ENCODE measurements at places on chromosomes 2 and 18. TPM values are rescaled to one million over a fixed set of nuclear protein-coding genes. Genes with fewer than 3 reads are reported as not detected.

The IL1F10 gene
- not detected for total RNA-seq

The IHH gene
- total RNA-seq = not detected

The DSC3 gene
- total RNA-seq = under 0.01 TPM

The DYSF gene
- total RNA-seq = 7.6 TPM

The PCBP1 gene
- total RNA-seq = 155 TPM

The TDRD15 gene
- total RNA-seq = not detected

The CCDC138 gene
- total RNA-seq = 2.6 TPM

The SERPINB5 gene
- not detected for total RNA-seq

The CAPN14 gene
- total RNA-seq = not detected

The TMEM163 gene
- total RNA-seq = not detected

The KIF1A gene
- total RNA-seq = not detected

The SERPINB13 gene
- not detected for total RNA-seq

The CEP192 gene
- total RNA-seq = 14.5 TPM

The SERTAD2 gene
- 14.0 TPM for total RNA-seq

The TMEM150A gene
- total RNA-seq = 19.7 TPM

The GAD1 gene
- not detected for total RNA-seq

The CNNM4 gene
- 2.4 TPM for total RNA-seq

The GNAL gene
- 1.5 TPM for total RNA-seq

The ACYP2 gene
- 10.0 TPM for total RNA-seq

The MROH2A gene
- total RNA-seq = not detected

The LRATD1 gene
- 0.59 TPM for total RNA-seq

The PPIG gene
- total RNA-seq = 23.6 TPM
